ENCODE measurements at places on chromosomes 4 and X.

DNA sequence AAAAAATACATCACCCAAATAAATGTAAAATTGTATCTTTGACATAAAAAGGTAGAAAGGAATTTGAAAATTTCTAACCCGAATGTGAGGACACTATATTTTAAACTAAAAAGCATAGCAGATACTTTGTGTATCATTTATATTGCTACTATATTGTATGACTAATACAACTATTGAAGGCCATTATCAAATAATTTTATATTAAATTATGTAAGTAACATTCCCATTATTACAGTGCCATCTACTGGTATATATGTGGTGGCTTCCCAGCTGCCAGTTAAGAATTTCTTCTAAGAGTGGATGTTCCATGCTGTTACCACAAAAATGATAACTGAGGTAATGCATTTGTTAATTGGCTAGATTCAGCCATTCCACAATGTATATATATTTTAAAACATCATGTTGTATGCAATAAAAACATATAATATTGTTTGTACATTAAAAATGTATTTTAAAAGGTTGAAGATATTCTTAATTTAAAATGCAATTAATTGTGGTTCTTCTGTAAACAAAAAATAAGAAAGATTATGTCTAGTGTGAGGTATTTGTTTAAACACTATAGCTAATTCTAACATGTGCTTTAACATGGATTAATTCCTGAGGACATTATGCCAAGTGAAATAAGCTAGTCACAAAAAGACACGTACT, 65.3 kb downstream of the EGF start:
- no peak for DNase-seq

- no peak for DNase-seq
Observed at GRCh38 chrX:4850312-4850711, 1136.9 kb upstream of the PRKX start.

DNA sequence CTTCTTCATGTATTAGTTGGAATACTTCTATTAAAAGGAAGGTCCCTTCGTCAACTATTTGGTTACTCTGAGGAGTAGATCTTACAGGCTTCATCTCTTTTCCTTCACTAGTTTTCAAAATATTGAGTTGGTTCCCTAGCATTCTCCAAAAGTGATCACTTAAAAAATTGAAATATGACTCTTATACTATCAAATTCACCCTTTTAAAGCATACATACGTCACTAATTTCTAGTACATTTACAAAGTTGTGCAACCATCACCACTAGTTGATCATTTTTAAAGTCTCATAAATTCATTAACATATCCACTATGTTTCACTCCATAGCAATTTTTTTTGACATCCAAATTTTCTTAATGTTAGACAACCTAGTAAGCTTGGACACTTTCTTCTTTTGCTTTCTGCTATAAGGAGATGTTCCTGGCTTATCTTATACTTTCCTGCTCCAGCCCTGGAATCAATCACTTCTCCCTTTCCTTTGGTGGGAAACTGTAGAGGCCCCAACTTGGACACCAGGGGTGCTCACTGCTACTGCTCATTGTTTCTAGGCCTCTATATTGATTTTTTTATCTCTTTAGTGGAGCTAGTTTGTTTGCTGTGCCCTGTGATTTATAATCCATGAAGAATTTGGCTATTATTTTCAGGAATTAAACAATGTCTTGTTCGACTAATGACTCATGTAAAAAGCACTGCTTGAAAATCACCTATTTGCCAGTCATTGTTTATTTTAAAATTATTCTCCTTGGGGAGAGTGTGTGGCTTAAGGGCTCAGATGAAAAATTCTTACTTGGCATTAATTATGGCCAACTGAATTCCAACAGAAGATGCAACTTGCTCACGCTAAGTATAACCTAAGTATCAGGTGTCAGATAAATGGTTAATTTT, 4.0 kb upstream of the ZFX start:
- no peak for DNase-seq

GRCh38 chr4:58564695-58565475, 1454.7 kb upstream of the IGFBP7 start:
- no peak for DNase-seq

- DNase-seq: no peak
Observed at GRCh38 chrX:82218361-82218760, 1016.5 kb downstream of the SH3BGRL start.

GRCh38 chr4:112282860-112283667, 2.6 kb downstream of the TIFA start:
- no peak for DNase-seq

DNA sequence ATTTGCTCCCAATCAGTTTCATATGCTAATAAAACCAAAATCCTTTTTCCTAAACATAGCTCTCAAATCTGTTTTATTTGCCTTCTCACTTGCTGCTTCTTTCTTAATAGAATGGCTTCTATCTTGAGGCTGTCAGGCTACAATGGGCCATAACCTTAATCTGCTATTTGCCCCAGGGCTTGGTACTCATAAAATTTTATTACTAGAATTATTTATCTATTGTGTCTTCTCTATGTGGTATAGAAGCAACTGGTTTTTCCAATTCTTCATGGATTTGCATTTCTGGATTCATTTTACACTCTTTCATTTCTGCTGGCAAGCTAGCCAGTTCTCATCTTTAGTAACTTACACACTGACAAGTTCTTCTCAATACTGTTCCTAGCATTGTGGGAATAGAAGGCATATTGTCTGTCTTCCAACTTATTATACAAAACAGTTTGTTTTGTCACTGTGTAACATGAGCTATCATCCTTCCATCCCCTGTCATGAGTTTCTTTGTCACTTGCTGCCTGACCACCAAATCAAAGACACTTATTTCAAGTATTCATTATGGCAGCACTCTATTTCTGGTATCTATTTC, 96.6 kb upstream of the KCNIP4 start:
- DNase-seq: no peak

All from esophagus squamous epithelium (tissue), 5 donors.